Mesendoderm (in vitro differentiated cells): ENCODE measurements at places on chromosomes 1 and 21.

DNA sequence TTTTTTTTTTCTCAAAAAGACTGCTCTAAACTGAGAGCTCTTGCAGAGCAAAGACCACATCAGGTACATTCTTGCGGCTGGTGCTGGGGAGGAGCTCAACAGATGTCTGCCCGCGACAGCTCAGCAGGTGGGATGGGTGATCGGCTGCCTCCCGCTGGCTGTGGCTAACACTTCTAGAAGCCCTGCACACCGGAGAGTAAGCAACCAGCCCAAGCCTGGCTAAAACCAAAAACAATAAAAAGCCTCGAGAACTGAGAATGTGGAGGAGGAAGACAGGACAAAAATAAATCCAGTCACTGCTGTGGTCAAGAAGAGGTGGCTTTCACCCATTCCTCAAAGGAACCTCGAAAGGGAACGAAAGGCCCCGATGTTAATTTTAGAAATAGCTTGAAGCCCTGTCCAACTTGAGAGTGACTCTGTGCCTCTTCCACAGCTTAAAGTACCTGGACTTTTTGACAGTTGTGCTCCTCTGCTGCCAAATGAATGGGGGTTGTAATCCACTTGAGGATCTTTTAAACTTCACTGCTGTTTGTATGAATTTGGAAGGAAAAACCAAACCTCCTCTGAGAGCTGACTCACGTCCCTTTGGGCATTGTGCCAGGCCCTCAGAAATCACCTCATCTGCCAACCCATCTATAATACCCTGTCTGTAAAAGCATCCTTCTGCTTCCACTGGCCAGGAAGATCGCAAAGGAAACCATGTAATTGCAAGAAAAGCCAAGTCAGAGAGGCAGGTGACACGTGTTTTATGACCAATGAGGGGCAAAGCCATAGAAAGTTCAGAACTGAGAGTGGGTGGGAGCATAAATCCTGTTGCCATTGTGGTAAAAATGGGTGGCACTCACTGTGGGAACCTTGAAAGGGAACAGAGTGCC is 78.6 kb downstream of the KCNN3 start:
- no peak for DNase-seq

- DNase-seq: no peak
Observed at GRCh38 chr1:245999697-246000637, 507.1 kb downstream of the SMYD3 start.

- DNase-seq: no peak
Observed at GRCh38 chr1:61865646-61866220, 123.5 kb downstream of the PATJ start.

DNA sequence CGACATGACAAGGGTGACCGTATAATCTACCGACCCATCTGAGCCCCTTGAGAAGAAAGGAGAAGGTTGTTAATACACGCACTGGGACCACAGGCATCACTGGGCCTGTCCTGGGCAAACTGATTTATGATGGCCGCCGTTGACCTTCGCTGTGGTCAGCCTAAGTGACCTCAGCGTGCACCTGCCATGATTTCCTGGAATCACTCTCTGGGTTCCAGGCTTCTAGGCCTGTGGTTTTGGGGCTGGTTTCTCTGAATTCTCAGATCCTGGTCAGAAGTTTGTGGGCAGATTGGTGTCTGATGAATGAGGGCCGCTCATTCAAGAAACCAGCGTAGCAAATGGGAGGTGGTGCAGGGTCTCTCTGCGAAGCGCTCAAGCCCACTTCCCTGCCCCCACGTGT is 64.0 kb downstream of the SIK1 start:
- no peak for DNase-seq

- DNase-seq: peak; percentile 89
Observed at GRCh38 chr1:38029081-38029681, 16.6 kb downstream of the UTP11 start.

- DNase-seq: peak; percentile 45
Observed at GRCh38 chr1:218347723-218348627, 2.8 kb downstream of the TGFB2 start.

DNA sequence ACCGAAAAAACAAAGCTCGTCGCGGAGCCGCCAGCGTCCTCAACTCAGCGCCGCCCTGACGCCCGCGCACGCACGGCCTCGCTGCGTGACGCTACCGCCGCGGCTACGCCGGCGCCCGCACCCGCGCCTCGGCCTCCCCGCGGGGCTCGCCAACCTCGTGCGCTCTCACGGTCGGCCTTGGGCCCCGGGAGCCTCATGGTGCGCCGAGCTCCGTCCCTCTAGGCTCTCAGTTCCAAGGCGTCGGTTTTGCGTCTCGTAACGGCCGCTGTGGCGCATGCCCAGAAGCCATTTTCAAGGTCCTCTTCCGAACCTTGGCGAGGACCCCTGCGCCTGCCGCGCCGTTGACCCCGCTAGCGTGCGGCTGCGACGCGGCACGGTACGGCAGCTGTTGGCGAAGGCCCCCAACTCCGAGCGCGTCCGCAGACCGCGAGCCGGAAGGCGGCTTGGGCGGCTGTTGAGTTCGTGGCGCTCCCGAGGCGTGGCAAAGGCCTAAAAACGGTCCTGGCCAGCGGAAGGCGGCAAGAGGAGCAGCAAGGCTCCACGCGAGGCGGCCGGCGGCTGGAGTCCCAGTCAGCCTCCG is at the start of gene HENMT1:
HENMT1 (minus strand) TSS at position 64 of the 580 bp plus-strand sequence. CDS start 1,209 bp downstream, outside the sequence.
- DNase-seq: peak; percentile 82

DNA sequence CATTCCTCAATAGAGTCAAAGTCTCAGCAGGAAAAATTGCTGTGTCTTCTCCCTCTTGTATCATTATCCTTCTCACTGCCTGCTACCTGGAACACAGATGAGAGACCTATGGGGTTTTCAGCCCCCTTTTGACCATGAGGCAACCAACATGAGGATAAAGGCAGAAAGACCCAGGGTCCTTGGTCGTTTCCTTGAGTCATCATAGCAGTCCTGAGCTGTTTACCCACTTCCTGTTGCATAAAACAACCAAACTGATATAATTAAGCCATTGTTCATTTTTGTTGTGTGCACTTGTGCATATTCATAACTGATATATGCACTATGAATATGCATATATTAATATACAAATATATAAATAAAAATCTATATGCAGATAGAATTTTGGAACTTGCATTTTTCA is 188.3 kb upstream of the MAP1LC3C start:
- DNase-seq: no peak

DNA sequence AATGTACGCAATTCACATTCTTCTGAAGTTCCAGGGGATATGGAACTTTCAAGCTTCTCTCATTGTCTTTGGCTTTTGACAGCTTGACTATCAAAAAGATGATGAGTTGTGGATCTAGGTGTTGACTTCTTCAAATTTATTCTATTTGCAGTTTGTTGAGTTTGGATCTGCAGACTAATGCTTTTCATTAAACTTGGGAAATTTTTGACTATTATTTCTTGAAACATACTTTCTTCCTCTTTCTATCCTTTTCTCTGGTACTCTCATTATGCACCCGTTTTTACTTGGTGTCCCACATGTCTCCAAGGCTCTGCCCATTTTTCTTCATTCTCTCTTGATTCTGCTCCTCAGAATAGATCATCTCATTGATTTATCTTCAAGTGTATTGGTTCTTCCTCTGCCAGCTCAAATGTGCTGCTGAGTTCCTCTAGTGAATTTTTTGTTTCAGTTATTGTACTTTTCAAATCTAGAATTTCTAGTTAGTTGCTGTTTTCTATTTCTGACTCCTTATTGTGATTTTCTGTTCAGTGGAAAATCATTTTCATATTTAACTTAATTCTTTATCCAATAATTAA is 49.4 kb downstream of the CYP2J2 start:
- no peak for DNase-seq

DNA sequence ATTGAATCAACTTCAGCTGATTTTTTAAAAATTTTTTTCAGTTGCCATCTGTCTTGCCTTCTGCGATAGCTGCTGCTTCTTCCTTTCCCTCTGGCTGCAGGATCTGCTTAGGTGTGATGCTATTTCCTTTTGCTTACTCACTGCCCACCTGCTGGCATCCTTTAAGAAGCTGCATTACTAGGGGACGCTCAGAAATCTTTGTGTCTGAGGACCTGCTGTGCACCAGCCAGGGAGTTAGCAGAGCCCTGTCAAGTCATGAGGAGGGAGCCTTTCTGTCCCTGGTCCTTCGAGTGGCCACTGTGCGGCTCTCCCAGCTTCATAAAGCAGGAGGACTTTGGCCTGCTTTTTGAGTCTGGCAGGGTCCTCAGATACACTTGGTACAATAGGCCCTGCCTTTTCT is 327.8 kb downstream of the USH2A start:
- DNase-seq: peak; percentile 95

DNA sequence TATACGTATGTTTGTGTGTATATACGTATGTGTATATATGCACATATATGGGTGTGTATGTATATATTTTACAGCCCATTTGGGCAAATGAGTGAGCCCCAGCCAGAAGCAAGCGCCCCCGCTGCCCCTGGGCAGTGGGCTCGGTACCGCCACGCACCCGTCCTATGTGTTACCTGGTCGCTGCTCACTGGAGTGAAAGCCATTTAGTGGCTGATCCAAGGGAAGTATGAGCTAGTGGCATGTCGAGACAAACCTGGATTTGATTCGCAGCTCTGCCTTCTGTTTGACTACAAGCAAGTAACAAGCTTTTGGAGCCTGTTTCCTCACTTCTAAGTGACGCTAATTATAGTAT is 35.8 kb upstream of the JAK1 start:
- DNase-seq: no peak

DNA sequence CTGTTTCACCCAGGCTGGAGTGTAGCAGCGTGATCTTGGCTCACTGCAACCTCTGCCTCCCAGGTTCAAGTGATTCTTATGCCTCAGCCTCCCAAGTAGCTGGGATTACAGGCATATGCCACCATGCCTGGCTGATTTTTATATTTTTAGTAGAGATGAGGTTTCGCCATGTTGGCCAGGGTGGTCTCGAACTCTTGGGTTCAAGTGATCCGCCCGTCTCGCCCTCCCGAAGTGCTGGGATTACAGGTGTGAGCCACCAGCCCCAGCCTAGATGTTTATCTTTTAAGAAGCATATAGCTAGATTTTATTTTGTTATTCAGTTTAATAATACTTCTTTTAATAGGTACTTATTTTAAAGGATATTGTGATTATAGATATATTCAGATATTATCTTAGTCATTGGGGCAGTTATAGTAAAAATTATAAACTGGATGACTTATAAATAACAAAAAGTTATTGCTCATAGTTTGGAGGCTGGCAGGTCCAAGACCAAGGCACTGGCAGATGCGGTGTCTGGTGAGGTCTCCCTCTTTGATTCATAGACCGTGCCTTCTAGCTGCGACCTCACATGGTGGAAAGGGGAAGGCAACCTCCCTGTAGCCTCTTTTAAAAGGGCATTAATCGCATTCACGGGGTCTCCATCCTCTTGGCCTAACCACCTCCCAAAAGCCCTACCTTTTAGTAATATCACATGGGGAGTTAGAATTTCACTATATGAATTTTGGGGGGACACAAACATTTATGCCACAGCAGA is 3.1 kb upstream of the KCNE2 start:
- DNase-seq: no peak

DNA sequence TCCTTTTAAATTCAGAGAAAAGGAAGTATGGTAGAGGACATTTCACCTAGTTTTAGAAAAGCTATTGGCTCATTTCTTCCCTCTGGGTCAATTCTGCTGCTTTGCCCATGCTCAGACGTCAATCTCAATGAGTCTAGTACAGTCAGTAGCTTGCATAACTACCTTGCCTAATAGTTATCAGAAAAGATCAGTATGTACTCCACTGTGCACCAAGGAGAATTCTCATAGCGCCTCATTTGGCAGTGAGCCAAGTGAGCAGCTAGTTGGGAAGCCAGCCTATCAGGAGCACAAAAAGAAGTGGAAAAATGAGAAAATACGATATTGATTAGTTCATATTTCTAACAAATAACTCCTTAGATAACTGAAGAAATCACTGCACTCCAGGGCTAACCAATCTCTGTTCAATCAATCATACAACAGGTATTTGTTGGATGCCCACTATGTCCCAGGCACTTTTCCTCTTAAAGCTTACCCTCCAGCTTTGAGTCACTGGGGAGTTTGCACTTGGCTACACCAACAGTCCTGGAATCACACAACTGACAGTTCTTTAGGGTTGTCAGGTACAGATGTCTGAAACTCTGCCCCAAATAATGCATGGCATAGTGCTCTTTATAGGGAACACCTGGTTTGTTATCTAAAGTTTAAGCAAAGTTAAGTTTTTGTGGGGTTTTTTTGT is 50.2 kb downstream of the PRDX6 start:
- no peak for DNase-seq

GRCh38 chr1:9332513-9333143 is 39.9 kb downstream of the SPSB1 start:
- DNase-seq: no peak

GRCh38 chr1:215608646-215609045 is 41.5 kb downstream of the KCTD3 start:
- DNase-seq: no peak

DNA sequence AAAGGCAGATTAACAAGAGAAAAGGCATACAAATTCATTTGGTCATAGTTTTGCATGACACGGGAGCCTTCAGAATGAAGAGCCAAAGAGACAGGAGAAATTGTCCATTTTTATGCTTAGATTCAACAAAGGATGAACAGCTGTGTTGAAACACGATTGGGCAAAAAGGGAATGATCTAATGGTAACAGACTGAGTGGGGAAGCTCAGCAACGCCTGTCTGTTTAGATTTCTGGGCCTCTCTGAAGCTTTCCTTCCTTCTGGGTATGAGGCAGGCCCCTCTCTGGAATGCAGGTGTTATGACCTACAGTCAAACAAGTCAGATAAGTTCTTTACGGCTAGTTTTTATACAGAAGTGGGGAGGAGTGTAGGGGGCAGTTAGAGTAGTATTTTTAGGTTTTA is 154.6 kb downstream of the RGS7 start:
- peak; percentile 40 for DNase-seq

DNA sequence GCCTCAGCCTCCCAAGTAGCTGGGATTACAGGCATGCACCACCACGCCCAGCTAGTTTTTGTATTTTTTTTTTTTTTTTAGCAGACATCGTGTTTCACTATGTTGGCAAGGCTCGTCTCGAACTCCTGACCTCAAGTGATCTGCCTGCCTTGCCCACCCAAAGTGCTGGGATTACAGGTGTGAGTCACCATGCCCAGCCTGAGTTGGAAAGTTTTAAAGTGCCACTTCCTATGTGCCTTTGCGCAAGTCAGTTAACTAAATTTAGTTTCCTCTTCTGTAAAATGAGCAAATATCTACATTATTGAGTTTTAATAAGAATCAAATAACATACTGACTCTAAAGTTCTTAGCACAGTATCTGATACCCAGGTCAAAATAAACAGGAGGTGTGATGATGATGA is 12.4 kb downstream of the SLC19A2 start:
- no peak for DNase-seq

GRCh38 chr1:235757587-235758096 is 108.1 kb upstream of the GNG4 start:
- DNase-seq: no peak

- DNase-seq: peak; percentile 25
Observed at GRCh38 chr1:84691122-84691783, 992 bp upstream of the SSX2IP start.

- peak; percentile 87 for DNase-seq
Observed at GRCh38 chr1:201513498-201514243, 6.7 kb upstream of the CSRP1 start.
